Fibroblast of the aortic adventitia (primary cell): ENCODE measurements at places on chromosomes 7 and 10.

DNA sequence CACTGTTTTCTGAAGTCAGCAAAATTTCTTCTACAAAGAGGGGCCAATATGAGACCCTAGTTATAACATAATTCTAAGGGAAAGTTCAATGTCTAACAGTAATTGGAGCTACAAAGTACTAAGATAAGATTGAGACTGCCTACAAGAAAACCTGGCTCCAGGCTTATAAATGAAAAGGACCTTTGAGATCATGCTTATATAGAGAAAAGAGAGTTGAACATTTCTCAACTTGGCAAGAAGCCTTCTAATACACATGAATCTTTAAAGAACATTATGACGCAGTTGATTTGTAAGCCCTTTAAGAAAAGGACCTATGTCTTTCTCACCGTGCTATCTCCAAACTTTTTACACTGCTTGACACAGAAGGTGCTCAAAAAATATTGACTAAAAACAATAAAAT lies 87.9 kb downstream of the TPK1 start:
- no peak for DNase-seq

DNA sequence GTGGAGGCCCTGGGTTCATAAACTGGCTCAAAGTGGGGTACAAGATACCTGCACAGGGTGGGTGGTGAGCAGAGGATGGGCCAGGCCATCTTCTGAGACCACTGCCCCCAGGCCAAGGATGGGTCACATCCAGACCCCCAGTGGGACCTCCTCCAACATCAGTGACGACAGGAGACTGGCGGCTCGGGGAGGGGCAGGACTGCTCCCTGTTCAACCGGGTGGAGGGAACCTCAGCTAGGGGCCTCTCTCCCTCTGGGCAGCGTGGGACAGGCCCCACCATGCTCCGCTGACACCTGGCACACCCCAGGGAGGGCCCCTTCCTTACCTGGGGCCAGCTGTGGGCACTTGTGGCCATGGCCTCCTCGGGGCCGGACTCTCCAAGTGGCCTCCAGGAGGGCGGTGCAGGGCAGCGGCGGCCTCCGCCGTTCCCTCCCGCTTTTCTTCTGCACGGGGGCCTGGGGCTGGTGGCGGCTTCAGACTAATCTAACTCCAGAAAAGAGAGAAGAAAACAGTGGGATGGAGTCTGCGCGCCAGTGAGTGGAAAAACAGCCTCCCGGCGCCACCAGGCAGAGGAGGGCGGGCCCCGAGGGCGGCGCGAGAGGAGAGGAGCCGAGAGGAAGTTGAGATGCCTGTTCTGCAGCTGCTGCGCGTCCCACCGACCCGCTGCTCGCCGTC lies at the start of gene CALHM2:
CALHM2 (minus strand) TSS at position 540 of the 675 bp plus-strand sequence. CDS start 2,429 bp downstream, outside the sequence.
- DNase-seq: peak; percentile 55

DNA sequence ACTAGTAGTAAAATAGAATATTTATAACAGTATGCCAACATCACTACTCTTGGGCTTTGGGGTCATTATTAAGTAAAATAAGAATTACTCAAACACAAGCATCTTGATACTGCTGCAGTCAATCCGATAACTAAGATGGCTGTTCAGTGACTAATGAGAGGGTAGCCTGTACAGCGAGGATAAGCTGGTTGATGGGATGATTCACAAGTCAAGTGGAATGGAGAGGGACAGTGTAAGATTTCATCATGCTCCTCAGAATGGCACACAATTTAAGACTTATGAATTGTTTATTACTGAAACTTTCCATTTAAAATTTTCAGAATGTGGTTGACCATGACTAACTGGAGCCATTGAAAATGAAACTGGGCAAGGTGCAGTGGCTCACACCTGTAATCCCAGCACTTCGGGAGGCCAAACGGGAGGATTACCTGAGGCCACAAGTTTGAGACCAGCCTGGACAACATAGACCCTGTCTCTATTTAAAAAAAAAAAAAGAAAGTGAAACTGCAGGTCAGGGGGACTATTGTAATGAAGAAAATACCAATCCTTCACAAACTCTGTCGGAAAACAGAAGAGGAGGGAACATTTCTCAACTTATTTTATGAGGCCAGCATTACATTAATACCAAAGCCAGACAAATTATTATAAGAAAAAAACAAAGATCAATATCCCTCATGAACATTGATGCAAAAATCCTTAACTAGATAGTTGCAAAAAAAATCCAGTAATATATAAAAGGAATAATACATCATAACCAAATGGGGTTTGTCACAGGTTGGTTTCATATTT lies 11.2 kb downstream of the AVL9 start:
- peak; percentile 89 for DNase-seq

DNA sequence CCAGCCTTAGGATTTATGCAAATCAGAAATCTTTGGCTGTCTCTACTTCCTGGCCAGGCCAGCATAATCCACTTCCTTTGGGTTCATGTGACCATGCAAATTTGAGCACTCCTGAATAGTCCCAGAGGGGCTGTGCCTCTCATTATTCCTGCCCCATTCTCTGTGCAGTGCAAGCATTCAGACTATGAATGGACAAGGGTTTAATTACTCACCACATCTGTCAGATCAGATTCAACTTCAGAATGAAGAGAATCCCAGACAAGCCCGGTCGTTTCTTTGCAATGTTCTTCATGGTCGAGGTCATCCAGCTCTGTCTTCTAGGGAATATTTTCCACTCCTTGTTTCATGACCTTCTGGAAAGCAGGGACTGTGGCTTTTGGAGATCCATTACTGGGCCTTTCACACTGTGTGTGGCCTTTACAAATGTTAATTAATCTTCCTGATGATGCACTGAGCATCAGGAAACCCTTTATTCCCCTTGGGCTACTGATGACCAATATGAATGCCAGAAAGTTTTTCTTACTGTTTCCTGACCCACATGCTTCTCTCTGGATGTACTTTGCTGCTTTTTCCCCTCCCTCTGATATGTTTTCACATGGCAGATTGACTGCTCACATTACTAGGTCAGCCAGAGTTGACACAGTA lies 217.6 kb upstream of the TCF7L2 start:
- no peak for DNase-seq

DNA sequence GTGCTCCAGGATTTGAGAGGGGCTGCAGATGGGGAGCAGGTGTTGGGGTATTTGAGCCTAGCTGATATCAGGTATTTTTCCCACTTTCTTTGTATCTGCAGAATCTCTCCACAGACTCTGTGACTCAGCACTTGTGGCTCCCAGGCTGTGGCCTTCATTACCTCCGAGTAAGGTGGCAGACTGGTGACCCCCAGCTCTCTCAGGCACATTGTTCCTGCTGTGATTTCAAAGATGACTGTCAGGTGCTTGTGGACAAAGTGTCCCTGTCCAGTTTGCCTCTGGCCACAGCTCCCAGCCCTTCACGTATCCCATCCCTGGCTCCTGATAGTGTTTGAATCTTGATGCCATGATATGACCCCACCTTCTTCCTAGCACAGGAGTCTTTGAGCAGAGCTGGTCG lies 396.8 kb upstream of the PODXL start:
- DNase-seq: no peak

GRCh38 chr7:108525327-108525984 lies 479 bp downstream of the PNPLA8 start:
- peak; percentile 83 for DNase-seq

DNA sequence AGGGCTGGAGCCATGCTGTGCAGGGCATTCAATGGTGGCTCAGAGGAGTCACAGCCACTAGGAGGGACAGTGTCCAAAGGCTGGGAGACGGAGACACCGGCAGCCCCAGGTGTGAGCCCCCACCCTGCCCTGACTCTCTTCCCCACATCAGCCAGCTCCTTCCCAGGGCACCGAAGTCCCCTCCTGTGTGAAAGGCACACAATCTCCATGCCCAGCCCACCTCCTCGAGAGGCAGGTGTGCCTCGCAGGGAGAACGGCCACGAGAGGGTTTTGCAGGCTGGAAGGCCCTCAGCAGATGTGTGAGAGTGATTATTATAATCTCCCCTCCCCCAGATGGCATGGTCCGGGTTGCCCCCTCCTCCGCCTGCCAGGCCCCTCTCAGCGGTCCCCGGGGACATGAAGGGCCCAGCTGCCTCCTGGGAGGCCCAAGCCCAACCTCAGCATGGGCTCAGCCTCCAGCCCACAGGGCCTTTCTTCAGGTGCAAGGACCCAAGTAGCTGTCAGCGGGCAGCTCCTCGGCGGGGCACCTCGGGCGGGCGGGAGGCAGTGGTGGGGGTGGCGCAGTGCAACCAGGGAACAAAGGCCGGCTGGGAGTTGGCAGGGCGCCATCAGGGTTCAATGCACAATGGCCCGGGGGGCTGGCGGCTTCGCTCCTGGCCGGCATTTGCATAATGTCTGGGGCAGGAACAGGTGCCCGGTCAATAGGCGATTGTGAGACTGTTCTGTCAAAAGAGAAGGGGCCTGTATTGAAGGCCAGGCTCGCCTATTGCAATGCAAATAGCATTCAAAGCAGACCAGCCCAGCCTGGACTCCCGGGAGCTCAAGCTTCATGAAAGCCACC lies 155.3 kb upstream of the ZMIZ1 start:
- no peak for DNase-seq
